ENCODE measurements at places on chromosomes 12 and 14.

GRCh38 chr12:64404470-64405256 lies 471 bp downstream of the XPOT start:
- DNase-seq = peak; percentile 49

DNA sequence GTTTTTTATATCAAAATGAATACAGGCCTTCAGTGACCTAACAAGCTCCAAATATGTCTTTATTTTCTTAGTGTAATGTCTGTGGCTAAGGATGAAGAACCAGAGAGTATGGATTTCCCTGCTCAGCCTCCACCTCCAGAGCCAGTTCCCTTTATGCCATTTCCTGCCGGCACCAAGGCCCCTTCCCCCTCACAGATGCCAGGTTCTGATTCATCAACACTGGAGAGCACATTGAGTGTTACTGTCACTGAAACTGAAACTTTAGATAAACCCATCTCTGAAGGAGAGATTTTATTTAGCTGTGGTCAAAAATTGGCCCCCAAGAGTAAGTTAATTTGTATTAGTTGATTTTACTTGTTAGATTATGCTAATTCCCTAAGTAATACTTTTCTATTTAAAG lies 61.0 kb downstream of the KIAA0586 start:
- DNase-seq = peak; percentile 12

- DNase-seq = no peak
Observed at GRCh38 chr14:22977684-22978486, 4.5 kb downstream of the AJUBA start.

GRCh38 chr12:1575408-1576401 lies 18.7 kb downstream of the FBXL14 start:
- no peak for DNase-seq

DNA sequence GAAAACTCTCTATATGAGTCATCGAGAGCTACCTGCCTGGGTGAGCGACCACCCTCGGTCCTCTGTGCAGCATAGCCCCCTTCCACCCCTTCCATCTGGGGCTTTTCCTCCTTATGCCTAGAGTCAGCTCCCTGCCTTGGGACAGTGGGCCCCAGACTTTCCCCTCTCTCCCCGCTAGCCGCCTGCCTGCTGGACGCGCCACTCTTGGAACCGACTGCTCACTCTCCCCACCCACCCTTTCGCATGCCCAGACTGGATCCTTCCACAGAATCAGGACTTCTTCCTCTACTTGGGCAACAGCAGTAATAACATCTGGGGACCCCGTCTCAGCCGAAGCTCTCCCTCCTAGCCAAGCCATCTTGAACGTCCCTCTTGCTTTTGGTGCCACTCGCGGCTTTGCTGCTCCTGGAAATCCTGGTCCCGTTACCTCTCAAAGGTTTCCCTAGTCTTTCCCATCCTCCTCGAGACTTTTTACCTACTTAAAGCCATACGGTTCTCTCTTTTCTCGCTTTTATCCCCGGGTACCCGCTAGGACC lies 671 bp downstream of the ESYT1 start:
- DNase-seq = no peak

GRCh38 chr12:84161296-84161695 lies 751.3 kb downstream of the SLC6A15 start:
- no peak for DNase-seq

DNA sequence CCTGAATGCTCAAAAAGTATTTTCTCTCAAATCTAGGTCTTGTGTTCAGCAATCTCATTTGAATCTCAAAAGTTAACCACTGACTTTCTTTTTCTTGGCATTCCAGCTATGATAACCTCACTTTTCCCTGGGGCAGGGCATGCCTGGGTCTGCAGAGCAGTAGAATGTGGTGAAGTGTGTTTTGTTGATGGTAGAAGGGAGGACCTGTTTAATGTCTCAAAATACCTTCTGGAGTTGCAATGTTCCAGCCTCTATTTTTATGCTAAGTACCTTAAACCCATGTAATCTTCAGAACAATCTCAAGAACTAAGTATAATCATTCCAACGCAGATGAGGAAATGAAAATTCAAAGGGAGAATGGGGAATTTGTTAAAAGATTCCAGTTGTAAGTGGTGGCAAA lies 82.1 kb upstream of the FUT8 start:
- no peak for DNase-seq

DNA sequence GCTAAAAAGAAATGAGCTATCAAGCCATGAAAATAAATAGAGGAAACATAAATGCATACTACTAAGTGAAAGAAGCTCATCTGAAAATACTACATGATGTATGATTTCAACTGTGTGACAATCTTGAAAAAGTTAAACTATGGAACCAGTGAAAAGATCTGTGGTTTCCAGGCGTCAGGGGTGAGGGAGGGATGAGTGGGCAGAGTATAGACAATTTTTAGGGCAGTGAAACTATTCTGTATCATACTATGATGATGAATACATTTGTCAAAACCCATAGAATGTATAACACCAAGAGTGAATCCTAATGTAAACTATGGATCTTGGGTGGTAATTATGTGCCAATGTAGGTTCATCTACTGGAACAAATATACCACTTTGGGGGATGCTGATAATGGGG lies 21.3 kb downstream of the SPX start:
- no peak for DNase-seq

- DNase-seq = no peak
Observed at GRCh38 chr14:76911473-76911872, 85.3 kb downstream of the LRRC74A start.

- no peak for DNase-seq
Observed at GRCh38 chr12:51320311-51320694, 3.7 kb downstream of the BIN2 start.

GRCh38 chr12:110180591-110181005 lies 56.4 kb downstream of the IFT81 start:
- no peak for DNase-seq

- no peak for DNase-seq
Observed at GRCh38 chr14:102931580-102932285, 9.3 kb downstream of the AMN start.

- DNase-seq = no peak
Observed at GRCh38 chr12:116650062-116650461, 87.8 kb downstream of the SPRING1 start.

DNA sequence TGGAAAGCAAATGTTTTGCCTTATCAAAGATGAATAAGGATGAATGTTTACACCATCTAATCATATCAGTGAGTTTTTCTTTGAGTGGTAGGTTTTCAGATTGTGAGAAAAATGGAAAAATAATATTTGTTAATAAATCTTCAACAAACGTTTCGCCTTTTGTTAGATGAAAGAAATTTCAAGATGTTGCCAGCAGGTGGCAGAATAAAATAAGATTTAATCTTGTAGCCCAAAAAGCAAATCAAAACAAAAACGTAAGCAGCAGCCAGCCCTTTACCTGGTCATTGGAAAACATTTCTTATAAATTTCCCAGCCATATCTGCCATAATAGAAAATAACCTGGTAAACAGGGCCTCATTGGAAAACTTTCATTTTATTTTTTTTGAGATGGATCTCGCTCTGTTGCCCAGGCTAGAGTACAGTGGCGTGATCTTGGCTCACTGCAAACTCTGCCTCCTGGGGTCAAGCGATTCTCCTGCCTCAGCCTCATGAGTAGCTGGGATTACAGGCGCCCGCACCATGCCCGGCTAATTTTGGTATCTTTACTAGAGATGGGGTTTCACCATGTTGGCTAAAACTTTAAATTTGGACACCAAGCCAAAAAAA lies 15.4 kb upstream of the TMEM120B start:
- DNase-seq = peak; percentile 39

- DNase-seq = no peak
Observed at GRCh38 chr12:18753481-18754123, 15.7 kb downstream of the CAPZA3 start.

GRCh38 chr12:3523728-3524127 lies 32.7 kb downstream of the PRMT8 start:
- no peak for DNase-seq

- no peak for DNase-seq
Observed at GRCh38 chr14:23445773-23446172, 10.3 kb upstream of the MYH7 start.

GRCh38 chr12:54126696-54127537 lies 61.9 kb downstream of the SMUG1 start:
- DNase-seq = peak; percentile 38

DNA sequence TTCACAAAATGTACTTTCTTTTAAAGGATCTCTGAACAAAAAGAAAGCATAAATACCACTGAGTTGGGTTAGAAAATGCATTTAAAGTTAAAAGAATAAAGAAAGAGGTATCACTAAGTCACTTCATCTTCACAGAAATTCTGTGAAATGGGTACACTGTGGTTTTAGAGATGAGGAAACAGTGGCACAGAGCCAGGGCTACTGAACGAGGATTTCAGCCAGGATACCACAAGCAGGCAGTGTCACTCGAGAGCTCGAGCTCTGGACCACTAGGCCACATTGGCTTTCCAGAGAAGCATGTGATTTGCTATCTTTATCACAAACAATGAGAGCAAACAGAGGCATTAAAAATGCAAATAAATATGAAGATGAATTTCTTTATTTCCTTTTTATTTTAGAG lies 51.0 kb downstream of the WDHD1 start:
- no peak for DNase-seq

GRCh38 chr14:58749066-58749669 lies 111.4 kb downstream of the DACT1 start:
- peak; percentile 61 for DNase-seq

DNA sequence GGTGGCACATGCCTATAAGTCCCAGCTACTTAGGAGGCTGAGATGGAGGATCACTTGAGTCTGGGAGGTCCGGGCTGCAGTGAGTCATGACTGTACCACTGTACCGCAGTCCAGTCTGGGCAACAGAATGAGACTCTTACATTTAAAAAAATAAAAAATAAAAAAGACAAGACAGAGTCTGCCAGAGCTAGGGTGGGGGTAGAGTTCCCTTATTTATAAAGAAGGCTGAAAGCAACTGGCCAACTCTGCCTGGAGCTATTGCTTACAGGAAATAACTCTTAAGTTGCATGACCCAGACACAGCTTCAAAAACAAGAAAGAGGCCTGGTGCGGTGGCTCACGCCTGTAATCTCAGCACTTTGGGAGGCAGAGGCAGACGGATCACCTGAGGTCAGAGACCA lies 31.5 kb downstream of the NUMB start:
- no peak for DNase-seq

- DNase-seq = no peak
Observed at GRCh38 chr12:90965204-90965603, 10.2 kb upstream of the CCER1 start.

DNA sequence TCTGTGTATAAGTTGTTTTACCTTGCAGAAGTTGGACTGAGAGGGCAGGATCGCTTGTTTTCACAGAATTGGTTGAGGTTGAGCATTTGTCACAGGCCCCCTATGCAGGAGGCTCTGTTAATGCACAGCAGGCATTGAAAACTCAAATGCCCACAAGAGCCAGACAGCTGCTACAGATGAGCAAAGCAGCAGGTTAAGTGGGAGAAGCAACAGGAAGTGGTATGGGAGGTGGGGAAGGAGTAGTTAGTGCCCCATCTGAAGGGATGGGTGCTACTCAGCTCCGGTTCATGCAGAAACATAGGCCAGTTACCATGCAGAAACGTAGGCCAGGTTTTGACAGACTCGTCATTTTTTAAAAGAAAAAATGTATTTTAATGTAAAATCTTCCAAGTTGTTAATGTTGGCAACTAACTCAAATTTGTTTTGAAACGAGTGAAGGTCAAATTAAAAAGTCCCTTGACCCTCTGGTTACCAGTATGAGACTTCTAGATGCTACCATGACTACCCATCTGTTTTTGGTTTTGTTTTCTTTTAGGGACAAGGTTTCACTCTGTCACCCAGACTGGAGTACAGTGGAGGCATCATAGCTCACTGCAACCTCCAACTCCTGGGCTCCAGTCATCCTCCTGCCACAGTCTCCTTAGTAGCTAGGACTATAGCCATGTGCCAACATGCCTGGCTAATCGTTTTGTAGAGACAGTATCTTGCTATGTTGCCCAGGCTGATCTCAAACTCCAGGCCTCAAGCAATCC lies 84.7 kb upstream of the FRMD6 start:
- no peak for DNase-seq

GRCh38 chr14:106493962-106494823 lies 967.8 kb downstream of the TMEM121 start:
- peak; percentile 8 for DNase-seq
